ENCODE measurements at places on chromosomes 2 and 18.

DNA sequence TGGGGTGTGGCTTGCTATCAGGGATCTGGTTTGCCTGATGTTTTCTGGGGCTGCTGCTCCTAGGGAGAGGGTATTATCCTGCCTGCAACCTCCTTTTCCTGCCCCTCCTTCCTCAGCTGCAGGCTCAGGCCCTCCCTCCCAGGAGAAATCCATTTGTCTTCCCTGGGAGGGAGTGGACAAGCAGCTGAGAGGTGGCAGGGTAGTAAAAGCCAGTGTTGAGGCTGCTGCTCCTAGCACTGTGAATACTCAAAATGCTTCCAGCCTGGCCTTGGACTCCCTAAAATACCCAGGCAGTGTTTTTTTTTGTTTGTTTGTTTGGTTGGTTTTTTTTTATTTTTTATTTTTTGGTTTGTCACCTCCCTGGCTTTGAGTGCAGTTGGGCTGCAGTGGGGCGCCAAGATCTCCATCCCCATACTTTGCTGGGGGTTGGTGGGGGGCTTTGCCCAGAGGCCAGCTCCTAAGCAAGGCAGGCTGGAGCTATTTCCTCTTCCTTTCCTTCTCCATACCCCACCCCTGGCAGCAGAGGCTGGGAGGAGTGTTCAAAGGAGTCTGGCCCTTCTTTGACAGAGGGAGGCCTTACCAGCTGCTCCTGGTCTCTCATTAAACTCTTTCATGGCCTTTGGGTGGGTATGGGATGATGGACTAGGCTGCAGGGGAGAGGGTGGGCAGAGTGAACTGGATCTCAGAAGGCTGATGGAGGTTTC is 13.6 kb downstream of the HOXD3 start:
- DNase-seq: no peak

DNA sequence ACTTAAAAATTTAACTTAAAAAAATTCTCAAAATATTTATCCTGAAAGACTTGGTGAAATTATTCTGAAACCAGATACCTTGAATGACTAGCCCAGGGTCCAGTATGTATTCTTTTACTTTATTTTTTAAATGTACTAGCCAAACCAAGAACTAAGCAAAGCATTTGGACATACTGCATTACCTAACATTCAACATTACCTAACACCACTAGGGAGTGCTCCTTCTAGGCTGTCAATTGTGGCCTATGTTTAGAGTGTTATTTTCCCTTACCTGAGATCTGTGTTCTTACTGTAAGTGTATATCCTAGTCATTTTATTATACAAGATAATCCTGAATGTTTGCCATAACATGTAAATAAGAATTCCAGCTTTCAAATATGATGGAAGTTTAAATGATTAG is 496.6 kb downstream of the PTPRM start:
- no peak for DNase-seq

DNA sequence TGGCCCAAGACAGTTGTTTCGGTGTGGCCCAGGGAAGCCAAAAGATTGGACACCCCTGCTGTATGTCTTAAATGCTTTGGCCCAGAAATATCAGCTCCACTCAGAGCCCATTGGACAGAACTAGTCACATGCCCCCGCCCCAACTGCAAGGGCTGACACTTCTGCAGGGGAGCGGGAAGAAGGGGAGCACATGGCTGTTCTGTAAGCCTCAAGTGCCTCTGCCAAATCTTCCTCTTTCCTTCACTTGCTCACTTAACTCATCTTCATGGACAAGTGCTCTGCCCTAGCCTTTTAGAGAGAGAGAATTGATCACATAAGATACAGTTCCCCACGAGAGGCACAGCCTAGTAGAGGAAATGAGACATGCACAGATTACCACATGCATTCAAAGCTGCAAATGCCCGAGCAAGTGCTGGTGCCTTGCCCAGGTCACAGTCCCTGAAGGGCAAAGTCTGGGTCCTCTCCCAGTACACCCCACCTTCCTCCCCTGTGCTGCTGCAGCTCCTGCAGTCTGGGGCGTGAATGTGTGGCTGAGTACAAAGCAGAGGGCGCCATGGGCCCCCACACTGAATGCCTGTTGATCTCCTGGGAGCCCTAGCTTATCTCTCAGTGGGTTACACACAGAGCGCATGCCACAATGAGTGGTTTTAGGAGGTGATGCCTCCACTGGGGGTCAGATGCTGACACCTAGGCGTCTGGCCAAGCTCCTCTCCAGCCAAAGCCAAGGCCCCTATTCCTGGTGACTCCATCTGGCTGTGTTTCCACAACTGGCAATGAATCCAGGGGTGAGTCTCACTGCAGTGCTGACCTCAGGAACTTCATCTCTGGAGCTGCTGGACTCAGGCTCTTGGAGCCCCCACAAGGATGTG is 135.3 kb downstream of the CTIF start:
- no peak for DNase-seq

DNA sequence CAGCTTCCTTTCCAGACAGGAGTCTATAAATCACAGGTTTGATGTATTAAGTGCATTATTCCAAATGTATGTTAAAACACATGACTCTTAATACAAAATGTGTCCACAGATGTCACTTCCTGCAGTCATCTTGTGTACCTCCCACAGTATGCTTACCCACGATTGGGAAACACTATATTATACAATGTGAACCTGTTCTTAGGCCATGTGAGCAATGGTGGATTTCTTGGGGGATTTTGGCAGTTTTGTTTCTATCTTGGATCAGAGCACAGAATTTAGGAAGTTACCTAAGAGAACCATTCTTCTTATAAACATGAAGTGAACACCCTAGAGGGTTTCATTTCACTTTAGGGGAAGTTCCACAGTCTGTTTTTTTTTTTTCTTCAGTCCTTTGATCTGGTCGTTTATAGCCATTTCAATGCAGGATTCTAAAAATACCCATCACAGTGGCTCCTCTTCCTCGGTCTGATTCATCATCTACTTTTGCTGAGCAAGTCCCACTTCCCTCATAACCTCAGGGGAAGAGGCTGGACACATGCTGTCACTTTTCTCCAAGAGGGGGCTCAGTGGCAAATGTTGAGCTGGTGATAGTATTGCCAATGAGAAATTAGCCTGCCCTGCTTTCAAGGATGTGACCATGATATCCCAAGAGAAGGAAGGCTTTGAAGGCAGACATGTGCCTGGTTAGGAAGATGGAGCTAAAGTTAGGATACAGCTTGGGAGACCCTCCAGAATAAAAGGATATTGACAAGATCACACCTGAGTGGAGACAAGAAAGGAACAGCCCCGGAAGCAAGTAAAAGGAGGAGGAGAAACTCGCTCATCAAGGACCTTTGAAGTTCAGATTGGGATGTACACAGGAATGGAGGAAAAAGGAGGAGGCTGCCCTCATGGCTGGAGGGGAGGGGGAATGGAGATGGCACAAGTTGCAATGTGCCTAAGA is 22.6 kb downstream of the PLEK start:
- DNase-seq: no peak

GRCh38 chr2:227545990-227546389 is 52.7 kb upstream of the SCYGR2 start:
- no peak for DNase-seq

DNA sequence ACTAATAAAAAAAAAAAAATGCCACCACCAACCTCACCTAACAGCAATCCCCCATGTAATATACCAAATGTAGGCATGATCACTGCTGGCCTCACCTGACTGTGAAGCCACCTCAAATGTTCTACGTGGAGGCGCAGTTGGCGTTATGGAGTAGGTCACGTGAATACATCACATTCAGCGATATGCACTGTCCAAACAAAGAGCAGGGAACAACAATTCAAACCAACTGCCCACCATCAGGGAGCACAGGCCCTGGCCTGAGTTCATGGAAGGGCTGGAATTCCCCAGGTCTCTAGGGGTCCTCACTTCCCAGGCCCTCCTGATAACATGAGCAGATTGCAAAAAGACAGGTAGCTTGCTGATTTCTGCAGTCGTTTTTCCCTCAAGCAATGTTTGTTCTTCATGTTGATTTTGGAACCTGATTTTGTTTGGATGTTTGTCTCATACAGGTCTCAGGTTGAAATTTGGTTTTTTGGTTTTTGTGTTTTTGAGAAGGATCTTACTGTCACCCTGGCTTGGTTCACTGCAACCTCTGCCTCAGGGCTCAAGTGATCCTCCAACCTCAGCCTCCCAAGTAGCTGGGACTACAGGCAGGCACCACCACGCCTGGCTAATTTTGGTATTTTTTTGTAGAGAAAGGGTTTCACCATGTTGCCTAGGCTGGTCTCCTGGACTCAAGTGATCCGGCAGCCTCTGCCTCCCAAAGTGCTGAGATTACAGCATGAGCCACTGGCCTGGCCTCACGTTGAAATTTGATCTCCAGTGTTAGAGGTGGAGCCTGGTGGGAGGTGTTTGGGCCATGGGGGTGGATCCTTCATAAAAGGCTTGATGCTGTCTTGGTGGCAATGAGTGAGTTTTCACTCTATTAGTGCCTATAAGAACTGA is 15.5 kb downstream of the TBC1D8 start:
- no peak for DNase-seq

- no peak for DNase-seq
These were observed 99.5 kb upstream of the MMADHC start for GRCh38 chr2:149687052-149687427.

GRCh38 chr2:6368281-6368680 is 497.4 kb downstream of the CMPK2 start:
- DNase-seq: no peak

DNA sequence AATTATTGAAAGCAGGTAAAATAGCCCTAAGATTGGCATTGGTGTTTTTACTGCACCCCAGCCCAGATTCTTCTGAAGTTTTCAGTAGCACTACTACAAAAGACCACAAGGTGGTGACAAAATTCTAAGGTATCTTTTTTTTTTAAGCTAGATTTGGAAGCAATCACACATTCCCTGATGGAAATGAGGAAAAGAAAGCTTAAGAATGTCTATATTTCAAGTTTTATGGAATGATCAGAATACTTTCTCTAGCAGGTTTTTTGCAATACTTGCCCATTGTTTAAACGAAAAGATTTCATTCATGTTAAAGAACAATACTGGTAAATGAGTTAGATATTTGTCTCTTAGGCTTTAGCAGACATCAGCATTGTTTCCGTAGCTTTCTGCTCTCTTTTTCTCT is 32.1 kb upstream of the ZNF638 start:
- DNase-seq: no peak

- DNase-seq: no peak
These were observed 32.1 kb upstream of the SP3 start for GRCh38 chr2:173997269-173997668.

DNA sequence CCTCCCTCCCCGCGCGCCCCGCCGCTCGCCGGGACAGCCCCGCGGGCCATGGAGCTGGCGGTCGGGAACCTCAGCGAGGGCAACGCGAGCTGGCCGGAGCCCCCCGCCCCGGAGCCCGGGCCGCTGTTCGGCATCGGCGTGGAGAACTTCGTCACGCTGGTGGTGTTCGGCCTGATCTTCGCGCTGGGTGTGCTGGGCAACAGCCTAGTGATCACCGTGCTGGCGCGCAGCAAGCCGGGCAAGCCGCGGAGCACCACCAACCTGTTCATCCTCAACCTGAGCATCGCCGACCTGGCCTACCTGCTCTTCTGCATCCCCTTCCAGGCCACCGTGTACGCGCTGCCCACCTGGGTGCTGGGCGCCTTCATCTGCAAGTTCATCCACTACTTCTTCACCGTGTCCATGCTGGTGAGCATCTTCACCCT is 865 bp downstream of the GALR1 start:
- DNase-seq: no peak

- no peak for DNase-seq
These were observed 187.8 kb upstream of the HDAC4 start for GRCh38 chr2:239588451-239589269.

DNA sequence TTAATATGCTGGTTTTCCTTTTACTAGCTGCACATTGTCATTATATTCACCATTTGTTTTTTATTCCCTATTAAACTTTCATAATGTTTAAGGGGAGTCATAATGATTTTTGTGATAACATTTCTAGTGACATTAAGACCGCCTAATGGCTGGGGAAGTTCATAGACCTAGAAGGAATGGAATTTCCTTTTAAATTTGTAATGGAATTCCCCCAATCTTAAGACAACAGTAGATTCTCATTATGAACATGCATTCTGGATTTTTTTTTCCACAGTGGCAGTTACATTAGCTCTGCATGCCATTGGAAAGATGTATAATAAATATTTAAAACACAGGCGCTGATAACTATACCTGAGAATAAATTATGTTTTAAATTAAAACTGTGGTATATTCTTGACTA is 8.4 kb downstream of the YPEL5 start:
- DNase-seq: no peak

DNA sequence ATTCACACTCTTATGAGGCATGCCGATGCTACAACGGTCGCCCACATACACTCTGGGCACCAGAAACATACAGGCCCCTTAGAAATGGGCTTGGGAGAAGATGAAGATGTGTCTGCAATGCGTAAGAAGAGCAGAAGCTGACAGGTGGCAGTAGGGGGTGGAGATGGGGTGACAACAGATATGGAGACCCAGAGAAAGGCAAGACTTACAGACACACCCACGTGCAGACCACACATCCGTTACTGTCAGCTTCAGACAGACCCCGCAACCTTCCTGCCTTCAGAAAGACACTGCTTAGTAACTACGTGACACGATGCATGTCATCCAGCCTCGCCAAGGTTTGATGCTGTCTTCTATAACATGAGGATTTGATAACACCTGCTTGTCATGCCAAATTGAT is 89.5 kb downstream of the ZFP36L2 start:
- DNase-seq: peak; percentile 71

DNA sequence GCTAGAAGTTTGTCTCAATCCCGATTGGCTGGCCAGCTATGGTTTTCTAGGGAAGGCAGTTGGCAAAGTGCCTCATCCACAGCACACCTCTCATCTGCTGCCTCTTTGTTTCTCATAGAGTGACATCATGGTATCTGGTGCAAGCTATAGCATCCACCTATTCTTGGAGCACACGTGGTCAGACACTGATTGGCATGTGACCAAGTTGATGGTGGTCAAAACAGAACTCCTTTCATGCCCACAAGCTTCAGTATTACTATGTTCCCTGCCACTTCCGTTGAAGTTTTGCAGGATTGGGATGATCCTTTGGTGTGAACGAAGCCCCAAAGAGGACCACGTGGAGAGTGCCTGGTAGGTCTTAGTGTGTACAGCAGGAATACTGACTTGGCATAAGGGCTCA is 28.8 kb downstream of the TTC32 start:
- no peak for DNase-seq

DNA sequence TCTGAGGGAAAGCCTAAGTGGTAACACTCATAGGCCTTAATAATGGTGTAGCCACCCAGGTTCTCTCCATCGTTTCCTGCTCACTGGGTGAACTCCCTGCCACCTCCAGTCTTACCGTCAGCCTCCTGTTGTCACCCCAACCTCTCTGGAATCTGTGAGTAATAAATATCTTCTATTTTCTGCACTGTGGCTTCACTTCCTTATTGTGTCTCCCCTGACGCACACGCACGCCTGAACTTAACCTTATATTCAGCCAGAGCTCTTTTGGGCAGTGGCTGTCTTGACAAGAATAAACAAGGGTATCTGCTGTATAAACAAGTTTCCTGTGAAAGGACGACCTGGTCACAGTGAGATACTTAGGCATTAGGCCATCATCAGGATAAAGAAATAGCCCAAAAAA is 467.2 kb downstream of the SPAG16 start:
- DNase-seq: no peak

GRCh38 chr2:95231723-95232122 is 24.4 kb downstream of the ZNF892 start:
- DNase-seq: no peak

- DNase-seq: no peak
These were observed 60.2 kb upstream of the STON1 start for GRCh38 chr2:48469731-48470130.

GRCh38 chr18:9724797-9725585 is 16.9 kb downstream of the RAB31 start:
- no peak for DNase-seq

Data from activated T-cell treated with anti-CD3 and anti-CD28 coated beads, Interleukin-2, amount 50 U/mL, for 1 hour (primary cell).